Gastrocnemius medialis (tissue), 4 donors: ENCODE measurements at places on chromosomes 1 and 21. TPM values are rescaled to one million over a fixed set of nuclear protein-coding genes. Genes with fewer than 3 reads are reported as not detected.

TOR3A gene
- total RNA-seq = 78.6 TPM

FGR gene
- total RNA-seq = 1.3 TPM

PCP4 gene
- not detected for total RNA-seq

CD1E gene
- total RNA-seq = not detected

LUZP1 gene
- total RNA-seq = 4.4 TPM

RUNX3 gene
- 0.13 TPM for total RNA-seq

SPRR1A gene
- total RNA-seq = not detected

LCK gene
- total RNA-seq = not detected

LEFTY1 gene
- total RNA-seq = not detected

IGFN1 gene
- 12.9 TPM for total RNA-seq

RNU1-4 gene
- total RNA-seq = under 0.01 TPM

CFHR3 gene
- not detected for total RNA-seq

S100A12 gene
- total RNA-seq = 2.9 TPM

PLPPR5 gene
- not detected for total RNA-seq

PTPN14 gene
- total RNA-seq = 55.9 TPM

UBE2Q1 gene
- 27.4 TPM for total RNA-seq

RGS8 gene
- not detected for total RNA-seq

CTH gene
- 6.9 TPM for total RNA-seq

MAP3K21 gene
- 0.31 TPM for total RNA-seq

ADGRB2 gene
- not detected for total RNA-seq

LYPD8 gene
- total RNA-seq = not detected

S100A13 gene
- 156 TPM for total RNA-seq

AK5 gene
- not detected for total RNA-seq

AGMAT gene
- 2.6 TPM for total RNA-seq

MROH9 gene
- total RNA-seq = not detected

MTARC1 gene
- total RNA-seq = 1.3 TPM

FCMR gene
- 3.7 TPM for total RNA-seq

RORC gene
- total RNA-seq = 170 TPM

RNU1-2 gene
- not detected for total RNA-seq

DAP3 gene
- 203 TPM for total RNA-seq

IGSF21 gene
- total RNA-seq = 0.44 TPM
